ENCODE measurements at places on chromosomes 7 and 10.

DNA sequence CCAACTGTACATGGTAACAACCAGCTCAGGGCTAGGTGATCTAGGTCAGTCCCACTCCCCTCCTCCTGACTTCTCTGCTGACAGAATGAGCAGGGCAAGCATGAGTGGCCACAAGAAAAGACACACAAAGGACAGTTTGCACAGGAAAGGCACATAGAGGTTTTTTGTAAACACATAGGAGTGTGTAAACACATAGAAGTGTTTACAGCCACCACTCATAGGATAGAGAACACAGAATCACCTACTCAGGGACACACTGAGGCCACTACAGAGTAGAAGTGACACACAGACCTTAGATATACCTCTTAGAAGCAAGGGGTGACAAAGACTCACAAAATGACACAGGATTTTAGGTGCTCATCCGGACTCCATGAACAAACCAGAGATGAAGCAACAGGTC, 19.0 kb downstream of the NUDCD3 start:
- DNase-seq: peak; percentile 43

DNA sequence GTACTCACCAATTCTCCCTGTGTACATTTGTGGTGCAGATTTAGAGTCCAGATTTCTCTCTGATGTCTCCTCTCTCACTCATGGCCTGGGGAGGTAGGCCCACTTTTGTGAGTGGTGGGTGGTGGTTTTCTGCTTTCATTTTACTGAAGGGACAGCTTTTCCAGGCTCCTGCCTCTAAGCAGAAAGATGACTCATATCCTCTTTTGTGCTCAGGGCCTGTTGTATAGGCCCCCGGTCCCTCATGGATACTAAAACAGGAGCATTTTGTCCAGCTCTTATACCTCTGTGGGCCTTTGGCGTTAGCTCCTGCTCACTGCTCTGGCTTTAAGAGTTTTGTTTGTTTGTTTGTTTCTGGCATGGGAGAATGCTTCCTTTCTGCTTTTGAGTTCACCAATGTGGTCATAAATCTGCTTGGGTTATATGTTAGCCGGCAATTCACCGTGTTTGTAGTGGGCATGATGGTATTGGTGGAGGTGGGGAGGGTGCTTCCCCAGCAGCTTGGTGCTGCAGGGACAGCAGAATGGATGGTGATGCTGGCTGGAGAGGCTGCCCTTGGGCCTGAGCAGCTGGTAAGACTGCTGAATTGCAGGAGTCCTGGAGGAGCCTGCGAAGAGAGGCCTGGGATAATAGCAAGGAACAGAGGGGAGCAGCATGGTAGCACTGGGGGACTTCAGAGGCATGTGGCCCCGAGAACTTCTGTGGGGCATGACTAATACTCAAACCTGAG, 468.7 kb downstream of the RPS24 start:
- DNase-seq: no peak

DNA sequence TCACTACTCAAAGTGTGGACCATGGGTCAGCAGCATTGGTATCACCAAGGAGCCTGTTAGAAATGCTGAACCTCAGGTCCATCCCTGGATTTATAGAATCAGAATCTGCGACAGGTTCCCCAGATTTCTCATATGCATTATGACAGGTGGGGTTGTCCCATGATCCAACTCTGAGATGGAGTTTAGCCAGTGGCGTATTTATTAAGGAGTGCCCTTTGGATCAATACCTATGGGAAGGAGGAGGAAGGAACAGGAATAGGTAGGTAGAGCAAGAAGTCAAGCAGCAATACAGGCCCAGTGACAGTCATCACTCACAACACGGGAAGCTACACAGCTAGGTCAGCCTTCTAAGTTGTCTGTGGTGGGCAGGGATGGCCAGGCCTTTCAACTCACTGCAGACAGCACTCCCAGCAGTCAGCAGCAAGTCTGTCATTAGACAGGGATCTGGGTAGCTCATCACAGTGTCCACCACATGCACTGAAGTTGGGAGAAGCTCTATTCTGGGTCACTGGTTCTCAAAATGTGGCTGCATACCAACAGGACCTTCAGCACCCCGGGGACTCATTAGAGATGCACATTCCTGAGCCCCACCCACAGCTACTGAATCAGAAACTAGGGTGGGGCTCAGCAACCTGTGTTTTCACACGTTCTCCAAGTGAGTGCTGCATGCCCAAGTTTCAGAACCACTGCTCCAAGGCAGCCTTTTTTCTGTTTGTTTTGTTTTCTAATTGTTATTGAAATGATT, 532.3 kb upstream of the GALNT17 start:
- no peak for DNase-seq

DNA sequence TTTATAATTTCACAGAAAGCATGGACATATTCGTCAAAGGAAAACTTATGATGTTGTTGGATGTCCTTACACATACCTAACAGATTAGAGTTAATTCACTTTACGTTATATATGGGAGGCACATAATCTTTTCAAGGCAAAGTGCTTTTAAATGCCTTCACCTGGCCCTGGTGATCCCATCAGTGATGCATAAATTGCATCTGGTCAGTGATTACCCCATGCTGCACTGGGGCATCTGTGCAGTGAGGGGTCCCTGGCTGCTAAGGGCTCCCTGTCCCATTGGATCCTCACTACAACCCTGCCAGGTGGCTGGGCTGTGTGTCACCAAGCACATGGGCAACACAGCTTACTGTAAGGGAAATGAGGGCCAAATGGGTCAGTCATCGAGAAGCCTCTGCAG, 441.1 kb downstream of the RPS24 start:
- DNase-seq: no peak

GRCh38 chr7:149559711-149560110, 62.1 kb upstream of the ZNF746 start:
- DNase-seq: no peak

DNA sequence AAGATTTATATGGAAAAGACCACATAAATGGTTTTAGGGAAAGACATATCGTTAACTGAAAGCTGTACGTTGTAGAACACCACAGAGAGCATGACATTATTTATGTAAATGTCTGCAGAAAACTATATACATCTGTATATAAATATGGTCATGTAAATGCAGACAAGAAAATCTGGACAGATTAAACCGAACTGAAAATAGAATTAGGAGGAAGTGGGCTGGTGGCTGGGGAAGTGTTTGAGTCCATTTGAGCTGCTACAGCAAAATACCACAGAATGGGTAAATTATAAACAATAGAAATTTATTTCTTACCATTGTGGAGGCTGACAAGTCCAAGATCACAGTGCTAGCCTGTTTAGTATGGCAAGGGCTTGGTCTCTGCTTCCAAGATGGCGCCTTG, 56.3 kb upstream of the USP6NL start:
- no peak for DNase-seq

DNA sequence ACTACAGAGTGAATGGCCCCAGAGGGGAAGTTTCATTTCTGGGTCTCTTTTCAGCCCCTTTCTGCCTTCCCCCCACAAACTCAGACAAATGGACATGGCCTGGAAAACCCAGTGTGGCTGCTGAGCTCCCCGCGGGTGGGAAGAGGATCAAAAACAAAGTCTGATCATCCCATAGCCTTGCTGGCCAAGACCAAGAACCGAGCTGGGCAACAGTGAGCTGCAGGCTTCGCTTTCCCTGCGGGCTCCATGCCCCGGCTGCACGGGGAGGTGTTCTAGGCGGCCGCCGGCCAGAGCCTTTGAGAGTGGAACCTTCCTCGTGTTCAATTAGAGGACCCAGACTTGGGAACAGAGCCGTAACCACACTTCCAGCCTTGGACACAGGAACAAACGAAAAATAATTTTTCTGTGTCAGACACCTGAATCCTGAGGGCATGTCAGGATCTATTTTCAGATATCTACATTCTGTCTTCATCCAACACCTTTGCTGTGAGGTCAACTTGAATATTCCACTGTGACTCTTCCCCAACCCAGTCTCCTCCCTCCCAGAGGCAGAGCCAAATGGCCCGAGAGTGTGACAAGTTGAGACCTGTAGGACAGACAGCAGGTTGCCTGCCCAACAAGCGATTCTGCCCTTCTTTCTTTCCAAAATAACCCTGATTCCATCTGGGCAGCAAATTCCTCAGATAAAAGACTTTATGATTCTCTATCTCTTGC, 26.0 kb downstream of the WDR86 start:
- no peak for DNase-seq

- no peak for DNase-seq
These were observed 333.3 kb upstream of the SEMA3D start for GRCh38 chr7:85520175-85520574.

DNA sequence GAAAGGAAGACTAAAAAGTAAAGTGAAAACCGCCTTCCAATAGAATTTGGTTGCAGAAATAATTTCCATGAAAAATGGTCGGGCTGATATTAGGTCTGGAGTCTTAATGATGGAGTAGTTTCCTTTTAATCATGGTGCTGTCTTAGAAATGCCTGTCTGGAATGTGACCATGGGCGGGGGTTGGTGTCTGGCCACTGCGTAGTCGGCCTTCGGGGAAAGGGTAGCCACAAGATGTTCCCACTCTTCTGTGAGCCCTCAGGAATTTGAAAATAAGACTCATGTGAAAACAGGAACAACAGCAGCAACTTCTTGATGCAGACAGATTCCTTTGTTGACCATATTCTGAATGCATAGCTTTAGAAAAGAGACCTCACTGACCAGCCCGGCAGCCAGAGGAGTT, 176.8 kb downstream of the KIAA1217 start:
- DNase-seq: no peak

- DNase-seq: no peak
These were observed 162.9 kb downstream of the FANK1 start for GRCh38 chr10:126059076-126059826.

GRCh38 chr10:95536017-95536416, 25.2 kb downstream of the SORBS1 start:
- no peak for DNase-seq

DNA sequence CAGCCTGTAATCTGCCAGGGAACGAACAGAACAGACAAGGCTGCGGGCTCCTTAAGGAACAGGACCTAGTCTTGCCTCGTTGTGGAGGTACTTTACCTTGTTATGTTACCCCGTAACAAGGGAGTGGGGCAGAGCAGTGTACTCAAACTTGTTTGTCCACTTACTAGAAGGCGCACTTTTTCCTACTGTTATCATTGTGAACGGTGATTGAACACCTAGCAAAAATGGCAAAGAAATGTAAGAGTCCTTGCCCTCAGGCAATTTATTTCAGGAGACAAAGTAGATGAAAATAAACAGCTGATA, 620 bp upstream of the IMPDH1 start:
- peak; percentile 66 for DNase-seq

GRCh38 chr7:208816-209215, 16.4 kb downstream of the FAM20C start:
- DNase-seq: no peak

GRCh38 chr10:101484175-101484745, 103.8 kb downstream of the POLL start:
- no peak for DNase-seq

- no peak for DNase-seq
These were observed 24.3 kb downstream of the CBLL1 start for GRCh38 chr7:107768263-107768662.

DNA sequence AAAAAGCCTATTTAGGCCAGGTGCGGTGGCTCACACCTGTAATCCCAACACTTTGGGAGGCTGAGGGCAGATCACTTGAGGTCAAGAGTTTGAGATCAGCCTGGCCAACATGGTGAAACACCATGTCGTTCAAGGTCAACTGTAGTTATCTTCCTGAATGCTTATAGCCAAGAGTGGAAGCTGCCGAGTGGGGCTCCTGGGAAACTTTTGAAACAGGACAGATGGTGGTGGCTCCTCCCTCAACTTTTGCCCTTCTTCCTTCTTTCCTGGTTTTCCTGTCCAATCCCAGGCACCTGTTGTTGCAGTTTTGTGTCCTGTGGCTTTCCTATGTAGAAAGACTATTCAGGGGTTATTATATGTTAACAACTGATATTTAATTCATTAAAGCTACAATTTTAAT, 8.7 kb upstream of the PPIA start:
- no peak for DNase-seq

DNA sequence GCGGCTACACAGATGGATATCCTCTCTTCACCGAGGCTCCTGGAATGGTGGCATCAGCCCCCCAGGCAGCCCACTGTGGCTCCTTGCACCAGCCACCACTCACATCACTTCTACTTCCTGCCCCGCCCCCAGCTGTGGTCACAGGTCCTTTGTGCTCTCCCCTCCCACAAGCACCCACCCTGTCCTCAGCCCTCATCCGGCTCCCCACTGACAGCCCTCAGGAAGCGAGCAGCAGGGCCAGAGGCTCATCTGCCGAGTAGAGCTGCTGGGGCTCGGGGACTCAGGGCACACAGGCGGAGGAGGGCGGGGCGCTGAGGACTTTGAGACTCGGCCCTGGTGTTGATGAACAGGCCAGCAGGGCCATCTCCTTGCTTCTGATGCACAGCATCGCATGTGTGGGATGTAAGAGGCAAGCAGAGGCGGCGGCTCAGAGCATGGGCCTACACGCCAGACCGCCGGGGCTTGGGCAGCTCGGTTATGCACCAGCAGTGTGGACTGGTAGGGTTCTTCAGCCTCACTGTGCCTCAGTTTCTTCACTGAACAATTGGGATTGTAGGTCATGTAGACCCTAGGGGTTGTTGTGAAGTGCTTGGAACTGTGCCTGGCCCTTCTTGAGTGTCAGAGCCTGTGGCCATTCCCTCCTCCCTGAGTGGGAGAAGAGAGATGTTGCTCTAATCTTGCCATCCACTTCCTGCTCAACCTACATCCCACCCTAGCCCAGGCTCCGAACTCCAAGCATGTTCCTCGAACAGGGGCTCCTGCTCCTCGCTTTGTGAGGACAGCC, at the start of gene PRF1:
Gene PRF1 (minus strand): TSS at position 77 of the 784 bp plus-strand sequence. CDS start 1,839 bp downstream, outside the sequence.
- DNase-seq: no peak

DNA sequence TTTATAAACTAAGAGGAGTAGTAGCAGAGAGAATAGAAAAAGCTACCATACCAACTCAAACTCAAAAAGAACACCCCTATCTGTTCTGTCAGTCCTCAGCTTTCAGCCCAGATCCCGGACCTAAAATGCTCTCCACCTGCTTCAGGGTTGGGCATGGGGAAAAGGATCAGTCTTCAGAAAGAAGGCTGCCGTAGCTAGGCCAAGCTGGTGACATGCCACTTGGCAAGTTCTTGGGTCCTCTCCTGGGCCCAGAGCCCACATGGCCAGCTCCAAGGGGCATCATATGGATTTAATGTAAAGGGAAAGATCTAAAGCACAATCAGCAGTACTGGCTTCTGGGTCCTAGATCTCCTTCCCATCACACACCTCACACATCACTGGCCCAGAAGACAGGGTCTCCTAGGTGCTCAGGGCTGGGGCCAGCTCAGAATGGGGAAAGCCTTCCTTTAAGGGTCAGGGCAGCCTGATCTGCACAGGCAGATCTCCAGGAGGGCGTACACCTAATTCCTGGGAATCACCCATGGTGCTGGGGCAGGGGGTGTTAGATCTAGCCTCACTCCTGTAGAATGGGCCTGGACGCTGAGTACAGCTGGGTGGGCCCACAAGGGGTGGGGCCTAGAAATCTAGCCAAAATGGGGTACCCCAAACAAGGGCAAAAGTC, 2.5 kb downstream of the VAX1 start:
- DNase-seq: no peak

GRCh38 chr7:50858528-50859245, 76.0 kb upstream of the GRB10 start:
- DNase-seq: no peak
